Central memory CD8-positive, alpha-beta T cell (primary cell): ENCODE measurements at places on chromosomes 1 and 21.

DNA sequence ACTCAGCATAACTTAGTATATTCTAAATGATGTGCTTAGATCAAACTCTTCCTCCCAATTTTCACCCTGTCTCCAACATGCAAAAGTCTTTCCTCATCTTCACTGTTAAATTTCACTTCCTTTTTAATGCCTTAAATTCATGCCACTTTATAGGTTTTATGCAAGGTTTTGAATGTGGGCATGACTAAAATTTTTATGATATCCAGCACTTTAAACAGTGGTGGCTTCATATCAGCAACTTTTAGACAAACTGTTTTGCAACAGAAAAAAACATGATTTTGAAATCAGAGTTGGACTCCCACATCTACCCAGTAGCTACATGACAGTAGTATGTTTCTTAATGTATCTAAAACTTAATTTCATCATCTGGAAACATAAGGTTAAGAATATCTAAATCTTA, 84.7 kb upstream of the ZP4 start:
- DNase-seq = no peak

GRCh38 chr1:37480125-37480466, 5.7 kb downstream of the ZC3H12A start:
- no peak for DNase-seq

DNA sequence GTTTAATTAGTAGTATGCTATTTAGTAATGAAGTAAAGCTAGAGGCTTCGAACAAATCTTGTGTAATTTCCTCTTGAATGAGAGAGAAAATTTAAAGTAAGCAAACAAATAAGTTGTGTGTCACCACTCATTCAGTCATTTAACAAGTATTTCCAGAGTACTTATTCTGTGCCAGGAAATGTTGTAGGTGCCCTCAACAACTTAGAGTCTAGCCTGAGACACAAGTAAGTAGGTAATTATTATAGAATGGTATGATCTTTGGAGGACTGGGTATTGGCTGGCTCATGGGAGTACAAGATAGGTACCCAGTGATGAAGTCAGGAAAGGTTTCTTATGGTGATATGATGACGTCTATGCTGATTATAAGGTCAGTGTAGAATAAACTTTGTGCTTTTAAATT, 17.4 kb upstream of the METTL18 start:
- DNase-seq = no peak

DNA sequence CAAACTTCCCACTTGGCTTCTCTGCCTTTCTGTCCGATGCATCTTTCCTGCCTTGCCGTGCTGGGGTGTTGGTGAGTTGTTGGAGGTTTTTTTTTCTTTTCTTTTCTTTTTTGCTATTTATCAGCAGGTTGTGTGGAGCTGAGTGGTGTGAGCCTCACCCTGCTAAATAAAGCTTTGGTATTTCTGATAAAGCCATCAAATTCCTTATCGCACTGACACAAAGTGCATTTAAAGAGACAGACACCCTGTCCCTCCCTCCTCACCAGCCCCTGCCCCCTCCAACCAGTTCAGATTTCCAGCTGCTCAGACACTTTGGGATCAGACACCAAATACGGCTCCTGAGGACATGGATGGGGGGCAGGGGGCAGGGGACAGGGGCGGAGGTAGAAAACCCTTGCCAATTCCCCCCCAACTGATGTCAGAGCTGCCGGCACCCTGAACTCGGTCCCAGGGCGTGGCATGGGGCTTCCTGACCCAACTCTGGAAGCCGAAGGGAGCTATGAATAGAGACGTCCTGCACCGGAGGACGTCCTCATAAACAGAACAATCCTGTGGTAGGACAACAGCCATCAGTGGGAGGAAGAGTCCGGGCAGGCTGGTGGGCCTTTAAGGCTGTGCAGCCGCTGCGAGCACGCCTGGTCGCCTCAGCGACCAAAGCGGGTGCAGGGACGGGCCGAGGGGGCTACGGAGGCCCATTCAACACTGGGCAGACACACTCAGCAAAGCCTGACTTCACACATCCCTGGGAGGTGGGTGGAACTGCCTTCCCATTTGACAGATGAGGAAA, 79.0 kb downstream of the CASZ1 start:
- no peak for DNase-seq

- no peak for DNase-seq
Observed at GRCh38 chr1:212162635-212163034, 122.6 kb upstream of the PPP2R5A start.

GRCh38 chr1:201025571-201026002, 2.1 kb upstream of the KIF21B start:
- DNase-seq = no peak

GRCh38 chr21:17250778-17251241, 262.0 kb upstream of the CXADR start:
- DNase-seq = no peak

GRCh38 chr1:53408013-53408754, 51.0 kb upstream of the DMRTB1 start:
- DNase-seq = no peak

GRCh38 chr1:153447498-153448170, 12.8 kb downstream of the S100A7 start:
- no peak for DNase-seq

- DNase-seq = no peak
Observed at GRCh38 chr1:174326278-174326677, 121.5 kb upstream of the GPR52 start.

DNA sequence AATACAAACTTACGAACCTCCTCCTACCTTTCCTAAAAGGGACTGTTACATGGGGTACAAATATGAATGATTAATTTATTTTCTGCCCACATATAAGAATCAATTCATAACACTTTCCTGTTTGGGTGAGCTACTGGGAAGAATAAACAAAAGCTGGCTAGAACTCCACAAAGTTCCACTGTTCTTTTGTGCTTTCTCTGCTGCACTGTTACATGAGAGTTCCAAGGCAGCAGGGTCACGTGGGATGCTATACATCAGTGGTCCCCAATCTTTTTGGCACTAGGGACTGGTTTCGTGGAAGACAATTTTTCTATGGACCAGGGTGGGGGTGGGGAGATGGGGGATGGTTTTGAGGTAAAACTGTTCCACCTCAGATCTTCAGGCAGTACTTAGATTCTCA, 2.2 kb upstream of the ANGPTL7 start:
- DNase-seq = no peak

DNA sequence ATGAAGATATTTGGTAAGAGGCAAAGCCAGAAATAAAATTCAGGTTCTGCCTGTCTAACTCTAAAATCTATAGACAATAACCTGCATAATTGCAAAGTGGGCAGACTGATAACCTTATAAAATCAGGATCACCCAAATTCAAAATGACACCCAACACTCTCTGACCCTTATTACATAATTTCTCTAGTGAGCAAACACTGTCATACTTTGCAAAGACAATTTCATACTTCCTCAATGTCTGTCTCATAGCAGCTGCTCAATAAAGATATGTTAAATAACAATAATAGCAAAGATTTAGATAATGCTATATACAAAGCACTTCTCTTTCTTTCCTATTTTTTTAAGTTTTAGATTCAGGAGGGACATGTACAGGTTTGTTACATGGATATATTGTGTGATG, 118.5 kb downstream of the UCHL5 start:
- DNase-seq = no peak

GRCh38 chr1:173208146-173208545, 1.0 kb upstream of the TNFSF4 start:
- no peak for DNase-seq

GRCh38 chr1:184970691-184971161, 3.6 kb downstream of the NIBAN1 start:
- DNase-seq = no peak

DNA sequence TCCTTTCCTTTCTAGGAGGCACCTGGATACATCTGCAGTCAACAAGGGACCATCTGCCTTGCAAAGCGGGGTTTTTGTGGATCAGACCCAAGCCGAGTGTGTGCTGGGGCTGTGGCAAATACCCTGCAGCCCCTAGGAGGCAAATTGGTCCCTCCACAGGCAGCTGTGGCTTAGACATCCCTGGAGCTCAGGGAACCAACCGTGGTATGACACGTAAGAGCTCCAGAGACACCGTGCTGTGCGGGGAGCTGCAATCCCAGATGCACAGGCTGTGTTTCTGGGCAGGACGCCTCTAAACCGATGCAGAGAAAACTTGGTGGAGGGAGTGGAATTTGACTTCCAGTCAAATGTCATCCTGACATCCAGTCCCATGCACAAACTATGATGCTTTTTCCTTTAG, 141.5 kb downstream of the KAZN start:
- no peak for DNase-seq

GRCh38 chr1:156836041-156836654, 19.5 kb upstream of the SH2D2A start:
- no peak for DNase-seq

GRCh38 chr1:39204441-39205081, at the start of gene MACF1:
Gene MACF1, plus strand, starts transcription at chr1:39204695. Its CDS starts 328 bp downstream, at chr1:39205023.
- no peak for DNase-seq

DNA sequence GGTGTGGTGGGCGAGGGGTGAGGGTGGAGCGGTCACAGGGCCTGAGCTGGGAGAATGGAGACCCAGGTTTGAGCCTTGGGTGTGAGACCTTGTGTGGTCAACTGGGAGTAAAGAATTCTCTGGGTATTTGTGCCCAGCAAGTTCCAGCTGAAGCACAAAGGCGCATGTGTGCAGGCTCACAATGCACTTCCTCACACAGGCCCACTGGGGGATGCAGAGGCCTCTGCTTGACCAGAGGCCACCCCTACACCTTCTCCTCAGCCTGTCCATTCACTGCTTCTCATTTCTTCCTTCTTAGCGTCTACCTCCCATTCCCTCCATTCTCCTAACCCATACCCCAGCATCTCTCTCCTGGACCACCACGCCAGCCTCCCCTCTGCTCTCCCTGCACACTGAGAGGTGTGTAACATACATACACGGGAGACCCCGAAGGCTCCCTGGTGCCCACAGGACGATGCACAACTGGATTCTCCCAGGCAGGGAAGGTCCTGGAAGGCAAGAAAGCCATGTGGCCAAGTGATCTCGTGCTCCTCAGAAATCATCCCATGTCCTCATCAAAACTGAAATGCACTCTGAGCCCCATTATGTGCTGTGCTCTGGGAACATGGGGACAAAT, 12.3 kb upstream of the TTC39A start:
- DNase-seq = no peak

GRCh38 chr1:2270260-2271100, 42.4 kb downstream of the SKI start:
- no peak for DNase-seq

- DNase-seq = no peak
Observed at GRCh38 chr1:177356674-177357435, 186.1 kb downstream of the BRINP2 start.

GRCh38 chr1:46065405-46065804, 67.0 kb downstream of the PIK3R3 start:
- DNase-seq = no peak

GRCh38 chr1:29934255-29934772, 698.0 kb downstream of the PTPRU start:
- DNase-seq = no peak

DNA sequence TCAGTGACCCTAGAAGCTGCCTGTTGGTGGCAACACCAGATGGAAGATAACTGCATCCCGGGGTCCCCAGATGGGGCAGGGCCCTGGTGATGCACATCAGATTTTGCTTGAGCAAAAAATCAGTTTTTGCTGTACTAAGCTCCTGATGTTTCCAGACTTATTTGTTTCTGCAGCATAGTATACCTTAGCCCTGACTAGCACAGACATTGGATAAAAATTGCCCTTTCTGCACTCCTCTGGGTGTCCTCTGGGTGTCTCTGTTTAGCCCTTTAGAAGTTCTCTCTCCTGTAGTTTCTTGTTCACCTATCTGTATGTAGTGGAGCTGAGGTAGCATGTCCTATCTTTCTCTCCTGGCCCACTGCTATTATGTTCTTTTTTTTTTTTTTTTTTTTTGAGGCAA, 30.3 kb upstream of the PLA2G2C start:
- DNase-seq = no peak

- DNase-seq = no peak
Observed at GRCh38 chr1:207335695-207336363, 14.4 kb downstream of the CD55 start.

DNA sequence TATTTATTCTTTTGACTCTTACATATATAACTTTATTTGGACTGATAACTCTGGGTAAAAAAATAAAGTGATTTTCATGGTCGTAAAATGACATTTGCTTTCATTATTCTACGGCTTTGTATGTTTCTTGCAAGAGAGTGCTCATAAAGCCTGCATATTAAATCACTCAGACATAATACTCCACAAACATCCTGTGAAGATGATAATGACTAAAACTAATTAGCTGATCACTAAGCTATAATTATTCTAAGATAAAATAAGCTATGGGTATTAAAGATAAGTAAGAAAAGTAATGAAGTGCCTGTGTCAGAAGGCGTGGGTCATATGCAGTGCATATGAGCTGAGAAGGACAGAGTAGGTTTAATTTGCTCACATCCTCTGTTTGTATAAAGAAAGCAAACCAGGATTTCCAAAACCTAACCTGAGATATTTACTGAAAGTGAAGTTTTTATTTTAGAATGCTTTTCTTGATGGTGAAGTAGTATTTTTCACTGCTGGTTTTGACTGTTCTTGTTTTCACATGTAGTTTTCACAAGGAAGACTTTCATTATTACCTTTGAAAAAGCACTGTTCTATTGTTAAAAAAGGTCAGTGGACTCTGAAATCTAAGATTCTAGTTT, 278.8 kb downstream of the AMY1C start:
- no peak for DNase-seq

DNA sequence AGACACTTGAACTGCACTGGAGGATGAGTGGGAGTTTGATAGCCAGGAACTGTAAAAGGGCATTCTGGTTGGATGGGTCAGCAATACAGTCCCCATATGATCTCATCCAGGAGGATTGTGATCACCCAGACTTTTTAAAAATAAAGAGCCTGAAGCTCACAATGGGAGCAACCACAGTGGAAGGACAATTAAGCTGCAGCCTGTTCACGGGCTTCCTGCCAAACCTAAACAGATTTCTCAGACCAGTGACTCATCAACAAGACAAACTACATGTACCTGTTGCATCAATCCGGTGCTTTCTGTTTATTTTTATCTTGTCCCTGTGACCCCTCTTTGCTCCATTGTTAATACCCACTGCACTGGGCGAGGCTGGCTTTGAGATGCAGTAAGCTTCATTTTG, 52.3 kb downstream of the PAPPA2 start:
- no peak for DNase-seq

- no peak for DNase-seq
Observed at GRCh38 chr1:22048351-22049192, 3.9 kb upstream of the CDC42 start.

GRCh38 chr21:16838331-16838730, 674.5 kb upstream of the CXADR start:
- no peak for DNase-seq

- no peak for DNase-seq
Observed at GRCh38 chr1:3669421-3669821, 17.1 kb downstream of the TP73 start.

- DNase-seq = no peak
Observed at GRCh38 chr21:44375761-44376241, 22.4 kb downstream of the TRPM2 start.
